ENCODE measurements at places on chromosomes 13 and 19.

DNA sequence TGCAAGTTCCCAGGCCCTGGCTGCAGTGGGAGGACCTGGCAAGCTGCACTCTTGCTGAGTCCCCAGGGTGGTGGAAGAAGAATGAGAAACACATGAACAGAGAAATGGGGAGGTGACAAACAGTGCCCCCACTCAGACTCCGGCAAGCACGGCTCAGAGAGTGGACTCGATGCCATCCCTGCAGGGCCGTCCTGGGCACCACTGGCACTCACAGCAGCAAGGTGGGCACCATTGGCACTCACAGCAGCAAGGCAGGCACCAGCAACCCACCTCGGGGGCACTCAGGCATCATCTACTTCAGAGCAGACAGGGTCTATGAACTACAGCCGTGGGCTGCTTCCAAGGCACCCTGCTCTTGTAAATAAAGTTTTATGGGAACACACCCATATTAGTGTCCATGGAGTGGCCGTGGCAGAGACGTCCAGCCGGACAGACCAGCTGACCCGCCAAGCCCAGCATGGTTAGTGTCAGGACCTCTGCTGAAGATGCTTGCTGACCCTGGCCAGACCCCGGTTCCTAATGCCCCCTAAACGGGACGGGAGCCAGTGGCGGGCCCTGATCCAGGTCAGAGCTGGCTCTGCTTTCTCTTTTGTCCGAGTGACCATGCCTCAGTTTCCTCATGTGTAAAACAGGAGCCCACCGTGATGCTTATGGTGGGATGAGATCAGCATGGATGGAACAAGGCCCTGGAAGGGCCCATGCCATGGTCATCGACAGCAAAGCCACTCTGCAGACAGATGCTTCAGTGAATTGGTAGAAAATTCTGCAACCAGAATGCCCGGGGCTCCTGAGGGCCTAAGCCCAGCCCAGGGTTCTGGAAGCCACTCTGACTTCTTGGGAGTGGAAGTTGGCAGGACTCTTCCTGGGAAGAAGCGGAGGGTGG, 2.1 kb upstream of the F10 start:
- peaks cover 14% of the 10 kb centered on the region for H3K27me3 ChIP-seq
- no peaks in the 10 kb centered on the region for H3K4me1 ChIP-seq
- no peaks in the 10 kb centered on the region for H3K36me3 ChIP-seq
- no peak overlapping the region for H3K4me3 ChIP-seq
- H3K27ac ChIP-seq: no peak overlapping the region
- no peak for DNase-seq

- no peak overlapping the region for H3K4me3 ChIP-seq
- no peaks in the 10 kb centered on the region for H3K4me1 ChIP-seq
- peaks cover 19% of the 10 kb centered on the region for H3K27me3 ChIP-seq
- H3K36me3 ChIP-seq: no peaks in the 10 kb centered on the region
Observed at GRCh38 chr19:28655054-28655453, 557.9 kb downstream of the UQCRFS1 start.

- no peak overlapping the region for H3K4me3 ChIP-seq
- peaks cover 31% of the 10 kb centered on the region for H3K36me3 ChIP-seq
- no peak for DNase-seq
- peaks cover 17% of the 10 kb centered on the region for H3K4me1 ChIP-seq
Observed at GRCh38 chr19:38706792-38707511, 37.3 kb downstream of the CAPN12 start.

DNA sequence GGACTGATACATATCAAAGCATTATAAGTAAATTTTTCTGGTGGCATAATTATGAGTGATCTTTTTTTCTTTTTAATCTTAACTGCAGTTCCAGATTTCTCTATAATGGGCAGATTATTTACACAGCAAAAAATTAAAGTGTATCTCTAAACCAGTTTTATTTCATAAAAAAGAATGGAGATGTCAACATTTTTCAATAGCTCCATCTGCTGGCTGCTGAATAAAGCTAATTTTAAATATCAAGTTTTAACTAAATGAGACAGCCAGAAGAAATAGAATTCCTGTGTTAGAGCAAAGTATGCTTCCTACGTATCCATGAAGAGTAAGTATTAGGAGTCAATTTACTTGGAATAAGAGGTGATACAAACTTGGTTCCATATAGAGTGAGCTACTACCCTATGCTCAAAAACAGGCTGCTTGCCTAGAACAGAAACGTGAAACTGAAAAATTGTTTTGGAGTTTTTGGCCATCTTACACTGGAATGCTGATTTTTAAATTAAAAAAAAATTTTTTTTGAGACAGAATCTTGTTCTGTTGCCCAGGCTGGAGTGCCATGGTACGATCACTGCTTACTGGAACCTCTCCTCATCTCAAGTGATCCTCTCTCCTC, 5.0 kb upstream of the PDS5B start:
- no peak for DNase-seq
- H3K27ac ChIP-seq: no peak overlapping the region
- H3K4me1 ChIP-seq: no peaks in the 10 kb centered on the region
- no peaks in the 10 kb centered on the region for H3K27me3 ChIP-seq
- peaks cover 6% of the 10 kb centered on the region for H3K36me3 ChIP-seq

- peaks cover 1% of the 10 kb centered on the region for H3K36me3 ChIP-seq
- H3K27ac ChIP-seq: no peak overlapping the region
- H3K4me1 ChIP-seq: peaks cover 6% of the 10 kb centered on the region
- peaks cover 50% of the 10 kb centered on the region for H3K27me3 ChIP-seq
Observed at GRCh38 chr19:15629003-15629880, 11.5 kb upstream of the CYP4F3 start.
